ENCODE measurements at places on chromosomes 6 and 20.
A peak's percentile ranks its signal among the peaks of the same experiment; 100 is the strongest.

- no peaks in the 10 kb centered on the region for H3K27me3 ChIP-seq
- H3K4me1 ChIP-seq, result no peaks in the 10 kb centered on the region
- H3K4me3 ChIP-seq, result no peak overlapping the region
- H3K27ac ChIP-seq, result no peak overlapping the region
Measured at GRCh38 chr20:54058420-54059139, 11.8 kb downstream of the BCAS1 start.

DNA sequence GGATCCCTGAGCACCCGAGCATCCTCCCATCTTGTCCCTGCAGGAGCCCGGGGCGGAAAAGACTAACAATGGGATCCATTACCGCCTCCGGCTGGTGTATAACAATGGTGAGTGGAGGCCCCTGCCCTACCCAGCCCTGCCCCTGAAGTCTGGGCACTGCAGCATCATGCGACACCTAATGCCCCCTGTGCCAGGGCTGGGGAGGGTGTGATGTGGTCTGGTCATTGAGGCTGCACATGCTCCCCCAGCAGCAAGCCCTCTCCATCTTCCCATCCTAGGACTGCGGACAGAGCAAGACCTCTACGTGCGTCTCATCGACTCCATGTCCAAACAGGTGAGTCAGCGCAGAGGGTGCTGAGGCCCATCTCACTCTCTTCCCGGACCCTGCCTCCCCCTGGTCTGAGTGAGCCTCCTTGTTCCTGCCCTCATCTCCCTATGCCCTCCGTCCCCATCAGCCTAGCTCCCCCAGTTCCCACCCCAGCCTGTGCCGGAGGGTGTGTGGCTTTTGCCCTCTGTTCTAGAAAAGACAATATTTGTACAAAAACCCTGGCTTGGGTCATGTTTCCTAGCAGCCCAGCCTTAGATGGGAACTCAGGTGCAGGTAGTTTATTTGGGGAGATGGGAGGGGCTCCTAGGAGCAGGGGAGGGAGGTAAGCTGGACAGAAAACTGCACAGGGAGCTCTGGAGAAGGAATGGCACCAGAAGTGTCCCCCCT, 13.5 kb downstream of the EBF4 start:
- no peaks in the 10 kb centered on the region for H3K36me3 ChIP-seq
- H3K27me3 ChIP-seq, result no peaks in the 10 kb centered on the region
- no peak for DNase-seq
- H3K27ac ChIP-seq, result no peak overlapping the region

GRCh38 chr20:57393321-57394120, 2.3 kb downstream of the RBM38 start:
- H3K27me3 ChIP-seq, result no peaks in the 10 kb centered on the region
- peak overlapping the region; percentile 99 for H3K4me3 ChIP-seq
- no peak for DNase-seq
- peaks cover 40% of the 10 kb centered on the region for H3K36me3 ChIP-seq

- H3K4me3 ChIP-seq, result no peak overlapping the region
- no peaks in the 10 kb centered on the region for H3K36me3 ChIP-seq
- H3K4me1 ChIP-seq, result no peaks in the 10 kb centered on the region
- H3K27me3 ChIP-seq, result no peaks in the 10 kb centered on the region
- no peak for DNase-seq
- no peak overlapping the region for H3K27ac ChIP-seq
Measured at GRCh38 chr6:39445667-39446066, 123.2 kb upstream of the KCNK16 start.
